T-cell (primary cell): ENCODE measurements at places on chromosomes 6 and 20.

DNA sequence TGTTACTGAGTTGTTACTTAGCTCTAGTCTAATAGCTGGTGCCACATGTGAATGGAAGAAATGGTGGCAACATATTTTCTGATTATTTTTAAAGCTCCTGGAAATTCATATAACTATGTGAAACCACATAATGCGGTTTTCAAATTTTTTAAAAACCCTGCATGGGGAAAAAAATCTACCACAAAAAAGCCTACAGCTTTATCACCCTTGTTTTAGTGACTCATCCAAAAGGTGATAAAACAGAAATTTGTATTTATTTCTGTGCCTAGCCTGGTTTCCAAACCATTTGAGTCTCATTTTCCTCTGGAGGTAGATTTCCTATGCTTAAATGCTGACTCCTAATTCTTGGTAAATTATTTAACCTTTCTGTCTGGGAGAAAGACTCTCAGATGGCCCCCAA lies 5.4 kb upstream of the FBXO30 start:
- DNase-seq: no peak

DNA sequence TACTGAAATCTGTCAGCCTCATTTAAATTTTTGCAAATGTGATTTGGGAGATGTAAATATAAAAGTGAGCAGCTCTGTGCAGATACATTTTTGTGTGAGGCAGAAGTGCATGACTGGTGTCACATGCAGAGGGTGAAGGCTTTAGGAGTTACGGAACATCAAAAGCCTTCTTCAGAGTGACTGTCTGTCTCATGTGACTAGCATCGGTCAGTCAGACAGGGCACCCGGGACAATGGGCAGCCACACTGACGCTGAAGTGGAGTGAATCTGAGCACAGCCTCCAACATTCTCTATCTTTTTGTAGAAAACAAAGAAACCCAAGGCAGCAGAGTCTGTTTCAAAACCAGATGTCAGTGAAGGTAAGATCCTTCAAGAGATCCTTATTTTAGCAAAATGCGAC lies 7.9 kb upstream of the FAM209A start:
- DNase-seq: no peak

DNA sequence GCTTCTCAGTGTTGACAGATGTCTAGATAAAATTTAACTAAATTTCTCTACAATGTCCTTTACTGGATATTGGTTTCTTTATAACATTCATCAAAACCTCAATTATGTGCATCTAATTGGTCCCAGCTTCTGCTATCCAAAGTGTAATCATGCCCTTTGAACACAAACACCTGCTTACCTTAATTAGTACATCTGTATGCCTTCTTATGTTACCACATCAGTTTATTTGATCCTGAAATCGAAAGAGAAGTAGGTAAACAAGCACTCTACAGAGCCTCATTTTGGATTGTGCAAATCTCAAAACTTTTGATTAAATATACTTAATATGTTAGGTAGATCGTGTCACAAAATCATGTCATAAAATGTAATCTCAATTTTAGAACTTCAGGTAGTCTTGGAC lies 36.5 kb downstream of the TAB2 start:
- DNase-seq: no peak

GRCh38 chr6:40563111-40563510 lies 24.1 kb downstream of the LRFN2 start:
- no peak for DNase-seq

DNA sequence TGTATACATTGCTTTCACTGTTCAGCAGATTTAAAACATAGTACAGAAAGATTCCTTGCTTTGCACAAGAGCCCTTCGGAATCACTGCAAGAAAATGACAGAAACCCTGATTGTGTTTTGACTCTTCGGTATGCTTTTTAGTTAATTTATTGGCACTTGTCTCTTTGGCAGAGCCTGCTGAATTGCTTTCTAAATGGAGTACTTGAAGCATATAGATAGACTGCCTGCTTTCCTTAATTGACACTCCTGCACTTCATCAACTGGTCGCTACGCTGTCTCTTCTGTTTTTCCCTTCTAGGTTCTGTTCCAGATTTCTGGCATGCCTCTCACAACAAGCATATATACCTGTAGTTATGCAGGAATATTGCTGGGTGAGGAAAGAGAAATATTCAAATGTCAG lies 22.4 kb upstream of the RBM24 start:
- no peak for DNase-seq

DNA sequence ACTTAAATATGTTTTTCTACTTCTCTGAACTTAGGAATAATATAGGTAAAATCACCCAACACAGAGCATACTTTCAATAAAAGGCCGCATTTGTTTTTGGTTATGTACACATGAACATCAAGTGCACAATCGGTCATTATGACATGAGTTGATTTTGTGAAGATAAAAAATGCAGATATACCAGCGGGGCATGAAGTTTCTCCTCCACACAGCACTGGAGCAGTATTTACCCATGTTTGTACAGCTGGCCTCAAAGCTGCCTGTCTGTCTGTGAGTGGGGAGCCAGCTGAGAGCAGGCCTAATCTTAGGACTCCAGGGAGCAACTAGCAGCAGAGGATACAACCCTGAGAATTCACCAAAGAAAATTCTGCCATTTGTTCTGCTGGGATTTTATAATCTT lies 206.5 kb downstream of the TPBG start:
- DNase-seq: no peak

GRCh38 chr20:4519534-4519933 lies 202.2 kb upstream of the PRND start:
- no peak for DNase-seq

DNA sequence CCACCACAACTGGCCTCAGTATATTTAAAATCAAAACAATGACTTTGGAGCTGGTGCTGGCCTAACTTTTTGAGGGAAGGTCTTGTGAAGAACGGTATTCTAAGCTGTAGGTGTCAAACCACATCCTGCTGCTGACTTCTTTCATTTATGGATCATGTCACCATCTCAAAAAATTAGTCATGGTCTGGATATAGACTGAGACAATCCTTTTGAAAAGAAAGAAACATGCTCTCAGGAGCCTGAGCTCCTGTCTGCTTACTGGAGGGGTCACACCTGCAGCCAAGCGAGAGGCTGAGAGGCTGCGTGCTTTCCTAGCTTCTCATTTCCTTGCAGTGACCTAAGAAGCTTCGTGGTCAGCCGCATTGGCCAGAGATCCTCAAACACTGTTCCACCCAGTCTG lies 55.2 kb downstream of the TIAM2 start:
- no peak for DNase-seq

DNA sequence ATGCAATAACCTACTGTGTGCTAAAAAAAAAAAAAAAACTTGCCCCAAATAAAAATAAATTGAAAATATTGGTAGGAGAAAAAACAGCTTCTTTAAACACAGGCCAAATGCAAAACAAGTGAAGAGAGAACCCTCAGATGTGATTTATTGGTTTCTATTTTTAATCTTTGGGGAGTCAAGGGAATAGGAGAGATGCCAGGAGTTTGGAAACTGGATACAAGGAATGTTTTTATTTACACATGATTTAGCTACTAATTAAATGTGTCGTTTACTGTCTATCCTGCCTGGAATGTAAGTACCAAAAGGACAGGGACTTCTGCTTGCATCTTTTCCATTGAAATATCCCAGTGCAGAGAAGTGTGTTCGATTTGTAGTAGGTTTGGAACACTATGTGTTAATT lies 810.7 kb downstream of the MAFB start:
- no peak for DNase-seq

- DNase-seq: no peak
Measured at GRCh38 chr6:68229566-68229965, 405.5 kb upstream of the ADGRB3 start.

GRCh38 chr6:30876039-30876730 lies 8.1 kb upstream of the DDR1 start:
- DNase-seq: no peak

- DNase-seq: no peak
Measured at GRCh38 chr6:159606786-159607185, 86.3 kb downstream of the SOD2 start.
